HepG2 (cell line): ENCODE measurements at places on chromosomes 6 and 20. TPM values are rescaled to one million over a fixed set of nuclear protein-coding genes. Genes with fewer than 3 reads are reported as not detected.

PAK1IP1 gene
- total RNA-seq = 66.2 and 106 TPM in 2 replicates

GRCh38 chr20:58160451-58161061 is 67.9 kb downstream of the ANKRD60 start:
- DNase-seq = no peak

BMP6 gene
- total RNA-seq = 0.09 TPM in 1 of 2 replicates, not detected in the other

GRCh38 chr6:21294144-21294543 is 299.4 kb upstream of the SOX4 start:
- DNase-seq = no peak

TBXT gene
- total RNA-seq = not detected in 2 replicates

MUCL3 gene
- total RNA-seq = not detected in 2 replicates

DNA sequence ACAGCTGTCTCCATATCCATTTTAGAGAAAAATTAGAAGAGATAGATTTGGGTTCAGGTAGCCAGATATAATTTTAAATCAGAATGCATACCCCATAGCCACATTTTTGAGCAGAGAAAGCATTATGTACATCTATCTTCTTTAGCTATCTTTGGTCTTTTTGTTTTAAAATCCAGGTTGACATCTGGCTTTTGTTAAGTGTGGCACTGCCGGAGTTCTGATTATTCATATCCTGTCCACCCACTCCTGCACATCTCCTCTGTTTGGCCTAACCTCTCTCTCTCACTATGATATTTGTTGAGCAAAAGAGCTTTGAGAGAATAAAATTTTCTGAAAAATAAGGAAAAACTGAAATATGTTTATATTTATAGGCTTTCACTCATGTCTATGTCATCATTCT is 189.7 kb downstream of the PACRG start:
- DNase-seq = no peak

DNA sequence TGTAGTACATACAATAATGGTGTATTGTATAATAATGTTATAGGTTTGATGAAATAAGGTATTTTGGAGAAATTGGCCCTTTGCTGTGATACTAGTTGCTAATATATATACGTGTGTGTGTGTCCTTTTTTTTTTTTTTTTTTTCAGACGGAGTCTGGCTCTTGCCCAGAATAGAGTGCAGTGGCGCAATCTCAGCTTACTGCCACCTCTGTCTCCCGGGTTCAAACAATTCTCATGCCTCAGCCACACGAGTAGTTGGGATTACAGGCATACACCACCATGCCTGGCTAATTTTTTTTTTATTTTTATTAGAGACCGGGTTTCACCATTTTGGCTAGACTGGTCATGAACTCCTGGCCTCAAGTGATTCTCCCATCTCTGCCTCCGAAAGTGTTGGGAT is 23.3 kb downstream of the SENP6 start:
- no peak for DNase-seq
